ENCODE measurements at places on chromosomes 12 and 14. TPM values are rescaled to one million over a fixed set of nuclear protein-coding genes. Genes with fewer than 3 reads are reported as not detected.
A peak's percentile ranks its signal among the peaks of the same experiment; 100 is the strongest.

DNA sequence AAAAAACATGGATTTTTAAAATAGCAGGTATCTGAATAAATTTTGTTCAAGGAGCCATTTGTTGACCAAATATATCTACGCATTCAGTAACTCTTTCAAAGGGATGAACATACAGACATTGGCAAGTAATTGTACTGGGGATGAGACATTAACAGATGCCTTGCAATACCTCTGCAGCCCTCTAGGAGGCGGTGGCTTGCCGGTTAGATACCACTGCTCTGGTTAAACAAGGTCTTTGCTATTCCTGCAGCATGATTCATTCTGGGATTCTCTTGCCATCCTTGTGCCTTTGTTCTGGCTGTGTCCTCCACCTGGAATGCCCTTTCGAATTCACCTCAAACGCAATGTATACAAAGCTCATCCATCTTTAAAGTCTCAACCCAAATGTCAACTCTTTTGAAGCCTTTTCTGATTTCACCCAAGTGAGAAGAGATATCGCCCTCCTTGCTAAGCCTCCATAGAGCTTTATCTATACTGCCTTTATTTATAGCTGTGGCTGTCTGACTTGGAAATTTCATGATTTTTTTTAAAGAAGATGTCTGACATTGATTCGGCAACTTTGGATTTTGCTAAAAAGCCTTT lies 131.0 kb upstream of the SRRM4 start:
- no peak overlapping the region for H3K27ac ChIP-seq
- no peaks in the 10 kb centered on the region for H3K4me1 ChIP-seq
- peaks cover 6% of the 10 kb centered on the region for H3K27me3 ChIP-seq

DNA sequence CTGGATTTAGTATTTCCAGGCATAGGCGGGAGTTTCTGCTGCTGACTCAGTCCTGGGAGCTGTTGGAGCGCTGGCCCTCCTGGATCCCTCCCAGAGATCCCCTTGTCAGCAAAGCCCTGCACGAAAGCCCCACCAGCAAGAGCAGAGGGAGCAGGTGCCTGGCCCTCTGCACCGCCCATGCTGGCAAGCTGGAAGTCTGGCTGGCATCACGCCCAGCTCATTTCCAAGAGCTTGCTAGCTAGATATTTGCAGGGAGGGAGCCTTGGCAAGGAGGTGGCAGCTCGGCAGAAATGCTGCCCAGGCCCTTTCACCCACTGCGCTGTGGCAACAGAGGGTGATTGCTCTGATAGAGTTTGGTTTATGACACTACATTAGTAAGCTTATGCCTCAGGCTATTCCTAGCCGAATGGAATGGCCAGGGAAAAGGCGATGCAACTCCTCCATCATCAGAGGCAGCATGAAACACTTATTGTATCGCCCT lies 193.9 kb downstream of the EMP1 start:
- peak overlapping the region; percentile 26 for H3K27ac ChIP-seq
- DNase-seq = peak; percentile 94

DNA sequence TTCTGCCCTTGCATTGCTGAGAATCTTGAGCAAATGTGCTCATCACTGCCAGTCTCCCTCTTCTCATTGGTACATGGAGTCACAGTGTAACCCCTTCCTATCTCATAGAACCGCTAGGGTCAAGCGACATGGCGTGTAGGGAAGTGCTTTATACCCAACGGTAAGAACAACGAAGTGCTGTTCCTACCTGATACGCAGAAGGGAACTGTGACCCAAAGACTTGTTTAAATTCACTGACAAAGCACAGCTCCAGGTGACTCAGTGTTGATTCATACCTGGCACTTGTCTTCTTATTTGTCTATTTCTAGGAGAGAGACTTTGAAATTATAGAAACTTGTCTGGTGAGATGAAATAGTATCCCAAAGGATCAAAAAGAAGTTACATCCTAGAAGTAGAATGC lies 53.7 kb downstream of the FBXL14 start:
- H3K27ac ChIP-seq = no peak overlapping the region
- no peaks in the 10 kb centered on the region for H3K36me3 ChIP-seq
- H3K4me1 ChIP-seq = no peaks in the 10 kb centered on the region
- H3K4me3 ChIP-seq = no peak overlapping the region
- H3K27me3 ChIP-seq = no peaks in the 10 kb centered on the region

GRCh38 chr14:51211149-51211548 lies 28.9 kb upstream of the TMX1 start:
- no peaks in the 10 kb centered on the region for H3K36me3 ChIP-seq
- H3K27me3 ChIP-seq = no peaks in the 10 kb centered on the region
- no peak overlapping the region for H3K4me3 ChIP-seq
- no peak for DNase-seq
- no peak overlapping the region for H3K27ac ChIP-seq

DNA sequence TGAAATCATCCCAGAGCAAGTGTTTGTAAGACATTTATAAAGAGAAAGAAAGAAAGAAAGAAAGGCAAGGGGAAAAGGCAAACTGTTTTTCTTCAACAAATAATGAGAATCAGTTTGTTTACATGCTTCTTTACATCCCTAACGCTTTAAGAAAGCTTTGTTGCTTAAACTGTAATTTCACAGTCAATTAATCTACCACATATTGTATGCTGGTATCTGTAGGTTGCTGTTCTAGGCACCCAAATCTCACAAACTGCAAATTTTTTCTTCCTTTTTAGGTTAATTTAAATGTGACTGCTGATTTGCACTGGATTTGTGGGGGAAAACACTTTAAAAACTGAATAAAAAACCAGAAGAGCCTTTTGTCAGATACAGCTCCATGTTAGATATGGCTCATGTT lies 384.2 kb downstream of the ATP23 start:
- no peaks in the 10 kb centered on the region for H3K4me1 ChIP-seq
- H3K27me3 ChIP-seq = no peaks in the 10 kb centered on the region
- no peak for DNase-seq
- H3K27ac ChIP-seq = no peak overlapping the region
- H3K36me3 ChIP-seq = no peaks in the 10 kb centered on the region
- no peak overlapping the region for H3K4me3 ChIP-seq

The HOXC6 gene
- not detected for total RNA-seq

Data from right lobe of liver (tissue), 6 donors.